Stimulated activated CD4-positive, alpha-beta T cell treated with anti-CD3 and anti-CD28 coated beads, TNF-alpha, amount 100 ng/mL, for 1 hour (primary cell): ENCODE measurements at places on chromosomes 16 and 17.

GRCh38 chr17:4796552-4796920, 572 bp downstream of the PSMB6 start:
- DNase-seq = no peak

DNA sequence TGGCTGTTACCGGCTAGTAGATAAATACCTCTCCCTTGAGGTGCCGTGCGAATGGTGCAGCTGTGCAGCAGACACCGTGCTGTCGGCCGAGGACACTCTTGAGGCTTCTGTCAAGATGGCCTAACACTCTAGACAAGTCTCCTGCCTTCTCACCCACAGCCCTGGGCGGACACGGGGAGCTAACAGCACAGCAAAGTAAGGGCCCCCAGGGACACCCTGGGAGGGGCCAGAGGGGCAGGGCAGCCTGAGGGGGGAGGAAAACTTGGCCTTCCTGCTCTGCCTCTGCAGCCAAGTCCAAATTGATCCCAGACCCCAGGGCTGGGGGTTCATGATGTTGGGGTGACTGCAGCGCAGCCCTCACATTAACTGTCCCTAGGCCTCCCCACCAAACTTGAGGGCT, 210.2 kb downstream of the RPTOR start:
- no peak for DNase-seq

- DNase-seq = no peak
Measured at GRCh38 chr17:79581324-79581932, 29.4 kb downstream of the RBFOX3 start.

- no peak for DNase-seq
Measured at GRCh38 chr16:57192720-57193486, 6.8 kb downstream of the RSPRY1 start.

GRCh38 chr16:28504707-28505404, 1.8 kb downstream of the IL27 start:
- DNase-seq = no peak

DNA sequence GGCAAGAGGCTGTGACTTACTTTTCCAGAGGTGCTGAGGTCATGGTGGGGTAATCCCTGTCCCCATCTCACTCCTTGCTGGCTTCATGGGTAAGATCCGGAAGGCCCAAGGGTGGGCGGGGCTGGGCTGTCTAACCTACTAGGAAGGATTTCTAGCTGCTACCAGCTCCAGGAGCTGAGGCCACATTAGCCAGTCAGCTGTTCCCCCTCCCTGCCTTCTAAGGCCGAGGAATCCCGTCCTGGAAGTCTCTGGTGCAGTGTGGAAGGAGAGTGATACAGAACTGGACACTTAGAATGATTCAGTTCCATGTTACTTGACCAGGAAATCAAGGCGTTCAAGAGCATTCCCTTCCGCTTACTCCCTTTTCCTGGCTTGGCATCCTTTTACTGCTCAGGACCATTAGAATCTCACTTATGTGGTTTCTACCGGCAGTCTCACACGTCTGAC, 8.9 kb downstream of the GNGT2 start:
- DNase-seq = no peak

GRCh38 chr17:59431601-59432000, 100.1 kb downstream of the YPEL2 start:
- no peak for DNase-seq

DNA sequence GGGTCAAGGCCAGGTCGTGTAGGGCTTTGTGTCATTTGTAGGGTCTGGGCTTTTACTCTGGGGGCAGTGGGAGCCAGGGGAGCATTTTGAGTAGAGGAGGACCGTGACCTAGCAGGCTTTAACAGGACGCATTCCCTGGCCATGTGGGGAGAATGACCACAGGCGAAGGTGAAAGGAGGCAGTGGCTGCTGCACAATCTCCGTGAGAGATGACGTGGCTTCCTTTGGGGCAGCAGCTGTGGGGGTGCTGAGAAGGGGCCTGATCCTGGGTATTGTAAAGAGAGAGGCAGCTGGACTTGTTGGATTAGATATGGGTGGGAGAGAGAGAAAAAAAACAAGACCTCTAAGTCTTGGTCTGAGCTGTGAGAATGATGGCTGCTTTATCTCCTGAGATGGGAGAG, 46.0 kb downstream of the KATNIP start:
- no peak for DNase-seq

- DNase-seq = no peak
Measured at GRCh38 chr16:78303946-78304345, 204.5 kb downstream of the WWOX start.

DNA sequence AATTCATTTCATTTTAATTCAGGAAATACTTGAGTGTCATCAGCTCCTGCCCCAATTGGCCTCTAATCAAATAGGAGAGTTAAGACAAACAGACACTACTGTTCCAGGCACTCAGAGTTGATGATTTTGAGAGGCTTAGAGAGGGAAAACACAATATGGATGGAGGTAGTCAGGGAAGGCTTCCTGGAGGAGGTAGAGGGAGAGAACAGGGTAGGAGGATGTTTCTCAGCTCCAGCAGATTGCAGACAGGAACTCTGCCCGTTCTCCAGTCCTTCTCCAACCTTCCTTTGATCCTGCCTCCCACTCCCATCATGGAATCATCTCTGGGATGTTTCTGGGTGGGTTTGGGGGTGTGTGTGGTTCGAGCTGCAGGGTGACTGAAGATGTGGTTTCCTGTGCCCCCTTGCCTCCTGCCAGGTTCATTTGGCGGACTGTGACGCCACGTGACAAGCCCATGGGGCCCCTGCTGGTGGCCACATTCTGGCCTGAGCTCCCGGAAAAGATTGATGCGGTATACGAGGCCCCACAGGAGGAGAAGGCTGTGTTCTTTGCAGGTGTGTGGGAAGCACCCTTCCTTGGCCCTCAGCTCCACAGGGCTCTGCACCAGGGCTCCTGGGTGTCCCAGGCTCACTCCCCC, 12.2 kb upstream of the LPCAT2 start:
- no peak for DNase-seq

- DNase-seq = no peak
Measured at GRCh38 chr16:87223656-87224248, 93.4 kb downstream of the C16orf95 start.

GRCh38 chr16:533391-534123, 6.0 kb downstream of the CAPN15 start:
- no peak for DNase-seq

DNA sequence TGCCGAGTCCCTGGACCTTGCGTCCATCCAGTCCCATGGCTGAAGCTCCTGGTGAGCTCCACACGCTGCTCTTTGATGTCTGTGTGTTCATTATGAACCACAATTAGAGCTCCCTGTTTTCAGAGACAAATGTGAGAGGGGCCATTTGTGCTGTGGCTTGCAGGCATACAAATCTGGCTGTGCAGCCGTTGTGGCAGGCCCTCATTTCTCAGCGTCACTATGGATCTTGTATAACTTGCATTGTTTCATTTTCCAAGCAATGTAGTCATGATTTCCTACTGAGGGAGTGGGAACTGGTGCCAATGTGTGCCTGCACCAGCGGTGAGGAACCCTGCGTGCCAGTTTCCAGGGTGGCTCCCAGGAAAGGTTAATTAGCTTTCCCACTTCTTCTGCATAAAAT, 542.6 kb downstream of the TMEM114 start:
- DNase-seq = no peak

DNA sequence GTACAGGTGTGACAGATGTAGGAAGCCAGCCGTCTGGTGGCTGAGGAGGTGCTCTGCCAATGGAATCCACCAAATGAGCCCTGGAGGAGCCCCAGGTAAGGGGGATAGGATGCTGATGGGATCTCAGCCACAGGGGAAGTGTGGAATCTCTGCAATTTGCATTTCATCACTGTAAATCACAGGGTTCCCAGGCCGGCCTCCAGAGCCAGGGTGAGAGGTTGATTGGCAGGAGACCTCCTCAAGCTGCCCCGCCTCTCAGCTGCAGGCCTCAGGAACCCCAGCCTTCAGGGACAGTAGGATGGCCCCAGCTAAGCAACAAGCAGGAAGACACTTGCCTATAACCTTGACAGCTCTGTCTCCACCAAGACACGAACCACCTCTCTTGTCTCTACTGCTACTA, 39.4 kb downstream of the RTN4RL1 start:
- DNase-seq = no peak

DNA sequence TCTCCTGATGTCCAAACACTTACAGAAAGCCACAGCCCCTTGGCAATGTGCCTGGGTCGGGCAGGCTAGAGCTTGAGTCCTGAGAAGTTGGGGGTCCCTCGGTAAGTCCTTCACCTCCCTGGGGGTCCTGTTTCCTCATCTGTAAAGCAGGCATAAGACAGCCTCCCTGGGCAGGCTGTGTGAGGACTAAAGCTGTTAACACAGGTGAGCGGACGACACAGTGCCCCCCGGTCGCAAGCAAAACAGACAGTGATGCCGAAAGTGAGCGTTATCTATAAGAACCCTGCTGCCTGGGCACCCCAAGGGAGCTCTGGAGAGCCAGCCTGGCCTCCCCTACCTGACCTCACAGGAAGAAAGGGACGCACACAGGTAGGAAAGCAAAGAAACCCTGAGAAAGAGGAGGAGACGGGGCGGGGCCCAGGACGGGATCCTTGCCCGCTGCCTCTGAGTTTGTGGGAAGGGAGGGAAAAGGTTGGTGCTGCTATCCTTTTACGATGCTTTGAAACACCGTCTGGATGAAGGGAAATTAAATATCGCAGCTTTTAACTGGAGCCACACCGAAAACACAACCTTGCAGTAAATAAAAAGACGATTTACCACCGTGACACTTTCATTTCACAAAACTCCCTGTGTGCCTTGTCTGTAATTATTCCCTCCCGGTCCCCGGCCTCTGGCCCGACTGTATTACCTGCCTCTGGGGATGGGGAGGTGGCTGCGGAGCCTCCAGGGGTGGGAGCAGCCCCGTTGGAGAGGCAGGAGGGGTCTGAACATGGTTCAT, 67.1 kb downstream of the ENGASE start:
- DNase-seq = no peak

GRCh38 chr16:8953064-8953463, 10.6 kb downstream of the USP7 start:
- no peak for DNase-seq

GRCh38 chr16:621526-622105, 9.2 kb upstream of the WFIKKN1 start:
- DNase-seq = no peak

DNA sequence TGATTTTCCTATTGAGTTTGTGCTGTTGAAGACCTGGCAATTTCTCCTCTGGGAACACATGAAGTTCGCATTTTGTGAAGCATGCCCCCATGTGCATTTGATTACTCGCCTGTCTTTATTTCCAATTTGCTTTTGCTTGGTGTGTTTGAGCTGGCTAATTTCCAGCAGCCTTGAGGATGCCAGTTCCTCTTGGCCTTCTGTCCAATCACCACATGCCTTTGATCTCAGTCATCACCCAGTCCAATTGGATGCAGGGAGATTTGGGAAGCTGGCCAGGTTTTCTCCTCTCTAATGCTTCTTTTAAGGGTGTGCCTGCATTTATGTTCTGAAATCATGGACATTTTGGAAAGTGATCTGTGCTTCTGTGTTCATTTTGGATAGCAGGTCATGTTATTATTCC, 3.8 kb upstream of the TMEM100 start:
- DNase-seq = no peak

- no peak for DNase-seq
Measured at GRCh38 chr17:67427424-67427823, 50.3 kb downstream of the PITPNC1 start.

DNA sequence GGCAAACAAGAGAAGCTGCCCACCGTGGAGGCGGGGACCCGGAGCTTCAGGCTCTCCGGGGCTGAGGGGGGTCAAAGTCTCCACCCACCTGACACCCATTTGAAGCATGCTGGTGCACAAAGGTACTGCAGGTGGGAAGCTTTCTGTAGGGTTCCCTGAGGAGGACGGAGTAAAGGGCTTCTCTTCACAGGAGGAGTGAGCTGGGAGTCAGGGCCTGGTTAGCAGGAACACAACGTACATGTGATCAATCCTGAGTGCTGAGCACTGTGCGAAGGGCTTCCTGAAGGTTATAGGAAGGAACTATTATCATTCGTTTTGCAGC, 252.9 kb upstream of the RPL38 start:
- DNase-seq = no peak

GRCh38 chr17:34126965-34127364, 128.1 kb upstream of the CCL2 start:
- no peak for DNase-seq

- DNase-seq = no peak
Measured at GRCh38 chr16:14609716-14610115, 20.3 kb downstream of the PARN start.

- no peak for DNase-seq
Measured at GRCh38 chr16:80063031-80063712, 462.6 kb upstream of the MAF start.

DNA sequence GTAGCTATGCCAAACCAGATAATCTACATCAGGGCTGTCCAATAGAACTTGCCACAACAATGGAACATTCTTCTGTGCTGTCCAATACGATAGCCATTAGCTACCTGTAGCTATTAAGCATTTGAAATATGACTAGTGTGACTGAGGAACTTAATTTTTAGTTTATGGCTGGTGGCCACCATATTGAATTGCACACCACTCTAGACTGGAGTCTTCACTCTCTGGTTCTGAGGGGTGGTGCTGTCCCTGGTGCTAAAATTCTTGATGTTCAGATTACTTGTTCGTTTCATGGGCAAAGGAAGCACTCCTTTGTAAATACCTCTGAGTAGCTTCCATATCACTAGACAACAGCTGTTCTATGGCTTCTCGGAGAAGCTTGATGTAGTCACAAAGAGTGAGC, 296.6 kb downstream of the NPIPA8 start:
- DNase-seq = no peak

- DNase-seq = no peak
Measured at GRCh38 chr17:37774504-37774903, 29.6 kb upstream of the HNF1B start.

DNA sequence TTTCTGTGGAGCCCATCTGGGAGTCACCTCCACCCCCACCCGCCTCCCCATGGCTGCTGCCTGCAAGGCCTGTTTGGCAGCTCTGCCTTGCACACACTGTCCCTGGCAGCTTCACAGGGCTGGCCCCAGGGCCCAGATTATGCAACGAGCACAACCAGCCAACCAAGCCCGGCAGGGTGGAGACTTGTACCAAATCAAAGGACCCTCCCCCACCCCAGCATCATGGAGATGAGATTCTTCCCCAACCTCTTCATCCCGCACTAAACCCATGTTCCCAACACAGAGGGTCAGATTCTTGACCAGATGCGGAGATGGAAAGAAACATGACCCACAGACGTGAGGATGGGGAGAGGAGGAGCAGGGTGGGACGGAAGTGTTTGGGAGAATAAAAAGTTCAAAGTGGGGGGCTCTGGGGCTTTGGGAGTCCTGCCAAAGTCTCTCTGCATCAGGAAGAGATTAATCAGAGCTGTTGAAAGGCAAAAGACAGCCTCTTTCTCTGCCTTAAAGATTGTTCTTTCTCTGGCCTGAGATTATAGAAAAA, 3.8 kb downstream of the SMARCD2 start:
- no peak for DNase-seq

- DNase-seq = no peak
Measured at GRCh38 chr16:4958510-4959438, 644 bp downstream of the SEC14L5 start.
